ENCODE measurements at places on chromosomes 7 and 10.

- no peak overlapping the region for H3K27ac ChIP-seq
- H3K4me3 ChIP-seq: no peak overlapping the region
- DNase-seq: no peak
- H3K4me1 ChIP-seq: no peaks in the 10 kb centered on the region
Observed at GRCh38 chr10:120313715-120314114, 143.3 kb upstream of the PLPP4 start.

DNA sequence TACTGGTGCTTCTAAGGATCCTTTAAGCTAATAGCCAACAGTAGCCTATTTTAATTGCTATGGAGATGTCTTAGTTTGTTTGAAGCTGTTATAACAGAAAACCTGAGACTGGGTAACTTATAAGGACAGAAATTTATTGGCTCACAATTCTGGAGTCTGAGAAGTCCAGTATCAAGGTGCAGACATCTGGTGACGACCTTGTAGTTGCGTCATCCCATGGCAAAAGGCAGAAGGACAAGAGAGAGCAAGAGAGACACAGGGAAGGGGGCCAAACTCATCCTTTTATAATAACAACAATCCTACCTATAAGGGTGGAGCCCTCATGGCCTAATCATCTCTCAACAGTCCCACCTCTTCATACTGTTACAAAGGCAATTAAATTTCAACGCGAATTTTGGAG, 39.1 kb downstream of the NRCAM start:
- H3K36me3 ChIP-seq: no peaks in the 10 kb centered on the region
- H3K4me1 ChIP-seq: peaks cover 31% of the 10 kb centered on the region
- no peak overlapping the region for H3K4me3 ChIP-seq
- DNase-seq: no peak

GRCh38 chr10:43061760-43062159, 15.1 kb upstream of the RET start:
- no peaks in the 10 kb centered on the region for H3K36me3 ChIP-seq
- H3K27ac ChIP-seq: no peak overlapping the region
- peaks cover 5% of the 10 kb centered on the region for H3K4me1 ChIP-seq
- no peak for DNase-seq
- H3K4me3 ChIP-seq: no peak overlapping the region
- peaks cover 14% of the 10 kb centered on the region for H3K27me3 ChIP-seq

DNA sequence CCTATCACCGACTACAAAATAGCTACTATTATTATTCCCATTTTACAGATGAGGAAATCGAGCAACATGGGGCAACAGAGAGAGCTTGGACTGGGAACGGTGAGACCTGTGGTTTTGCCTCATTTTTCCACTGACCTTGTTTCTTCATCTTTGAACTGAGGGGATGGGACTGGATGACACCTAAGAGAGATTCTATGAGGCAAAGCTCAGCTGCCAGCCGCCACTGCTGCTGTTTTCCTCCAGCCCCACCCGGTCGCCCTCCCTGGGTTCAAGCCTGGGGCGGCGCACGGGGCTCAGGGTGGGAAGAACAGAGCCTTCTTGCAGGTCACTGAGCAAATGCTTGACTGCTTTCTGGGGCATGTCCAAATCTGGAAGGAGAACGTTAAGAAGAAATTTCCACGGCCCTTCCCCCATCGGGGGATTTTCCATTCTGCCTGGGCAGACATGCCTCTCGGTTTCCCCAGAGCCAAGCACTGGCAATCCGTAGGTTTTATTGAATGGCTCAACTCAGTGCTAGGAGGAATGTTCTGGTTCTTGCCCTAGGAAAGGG, 12.3 kb downstream of the DDIT4 start:
- H3K27me3 ChIP-seq: peaks cover 3% of the 10 kb centered on the region
- no peak for DNase-seq
- no peak overlapping the region for H3K4me3 ChIP-seq
- no peaks in the 10 kb centered on the region for H3K36me3 ChIP-seq
- no peak overlapping the region for H3K27ac ChIP-seq

DNA sequence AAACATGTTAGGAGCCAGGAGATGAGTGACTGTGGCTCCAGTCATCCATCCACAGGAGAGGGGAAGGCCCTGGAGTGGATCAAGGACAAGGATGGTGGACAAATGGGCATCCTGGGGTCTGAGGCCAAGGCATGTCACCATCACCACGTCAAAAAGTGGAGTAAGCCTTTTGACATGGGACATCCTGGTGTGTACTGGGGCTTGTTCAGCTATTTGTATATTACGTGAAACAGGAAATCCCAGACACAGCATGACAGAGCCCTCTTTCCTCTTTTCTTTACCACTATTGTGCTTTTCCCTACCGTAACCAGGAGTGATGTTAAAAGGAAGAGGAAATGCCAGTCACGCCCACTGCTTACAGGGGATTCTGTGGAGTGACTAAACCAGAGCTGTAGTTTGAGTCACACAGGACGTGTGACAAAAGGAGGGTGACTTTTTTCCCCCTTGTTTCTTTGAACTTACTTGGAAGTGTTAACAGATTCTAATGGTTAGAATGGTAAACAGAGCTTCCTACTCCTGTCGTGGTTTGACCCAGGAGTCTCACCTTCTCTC, 15.4 kb downstream of the ACSL5 start:
- peak; percentile 42 for DNase-seq
- H3K27me3 ChIP-seq: peaks cover 3% of the 10 kb centered on the region
- no peaks in the 10 kb centered on the region for H3K36me3 ChIP-seq
- H3K27ac ChIP-seq: peak overlapping the region; percentile 94

DNA sequence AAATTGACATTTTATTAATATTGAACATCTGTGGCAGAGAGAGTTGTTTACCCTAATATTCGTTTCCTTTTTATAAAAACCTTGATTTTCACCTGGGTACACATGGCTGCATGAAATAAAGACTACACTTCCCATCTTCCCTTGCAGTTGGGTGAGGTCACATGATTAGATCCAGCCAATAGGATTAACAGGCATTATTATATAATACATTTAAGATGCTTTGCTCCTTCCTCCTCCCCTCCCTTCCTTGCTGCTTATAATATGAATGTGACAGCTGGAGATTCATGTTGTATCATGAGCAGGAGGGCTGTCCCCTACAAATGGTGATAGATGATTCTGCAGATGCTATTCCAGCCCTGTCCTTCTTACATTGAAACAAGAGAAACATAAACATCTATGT, 146.6 kb downstream of the SH2D4B start:
- peaks cover 1% of the 10 kb centered on the region for H3K27me3 ChIP-seq
- no peak overlapping the region for H3K27ac ChIP-seq
- no peaks in the 10 kb centered on the region for H3K36me3 ChIP-seq

DNA sequence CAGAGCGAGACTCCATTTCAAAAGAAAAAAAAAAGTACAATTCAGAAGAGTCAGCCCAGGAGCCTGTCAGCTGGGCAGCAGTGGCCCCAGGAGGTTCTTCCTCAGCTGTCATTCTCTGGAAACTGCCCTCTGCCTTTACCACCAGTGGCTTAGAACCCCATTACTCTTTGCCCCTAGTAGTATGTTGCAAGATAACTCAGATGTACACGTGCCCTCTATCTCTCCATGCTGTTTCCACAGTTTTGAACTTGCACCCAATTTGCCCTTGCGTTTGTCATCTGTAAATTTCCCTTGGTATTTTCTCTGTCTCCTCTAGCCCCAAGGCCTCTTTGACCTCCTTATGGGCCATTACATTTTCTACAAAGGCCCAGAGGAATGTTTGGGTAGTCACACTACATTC, 56.7 kb upstream of the PRKAR2B start:
- H3K27me3 ChIP-seq: no peaks in the 10 kb centered on the region
- H3K36me3 ChIP-seq: no peaks in the 10 kb centered on the region
- H3K4me1 ChIP-seq: peaks cover 6% of the 10 kb centered on the region
- no peak for DNase-seq
- H3K4me3 ChIP-seq: no peak overlapping the region

GRCh38 chr7:95095966-95096540, 188.7 kb downstream of the PPP1R9A start:
- no peak overlapping the region for H3K27ac ChIP-seq
- peaks cover 21% of the 10 kb centered on the region for H3K4me1 ChIP-seq
- peaks cover 3% of the 10 kb centered on the region for H3K27me3 ChIP-seq
- no peak for DNase-seq
- no peak overlapping the region for H3K4me3 ChIP-seq
- no peaks in the 10 kb centered on the region for H3K36me3 ChIP-seq

DNA sequence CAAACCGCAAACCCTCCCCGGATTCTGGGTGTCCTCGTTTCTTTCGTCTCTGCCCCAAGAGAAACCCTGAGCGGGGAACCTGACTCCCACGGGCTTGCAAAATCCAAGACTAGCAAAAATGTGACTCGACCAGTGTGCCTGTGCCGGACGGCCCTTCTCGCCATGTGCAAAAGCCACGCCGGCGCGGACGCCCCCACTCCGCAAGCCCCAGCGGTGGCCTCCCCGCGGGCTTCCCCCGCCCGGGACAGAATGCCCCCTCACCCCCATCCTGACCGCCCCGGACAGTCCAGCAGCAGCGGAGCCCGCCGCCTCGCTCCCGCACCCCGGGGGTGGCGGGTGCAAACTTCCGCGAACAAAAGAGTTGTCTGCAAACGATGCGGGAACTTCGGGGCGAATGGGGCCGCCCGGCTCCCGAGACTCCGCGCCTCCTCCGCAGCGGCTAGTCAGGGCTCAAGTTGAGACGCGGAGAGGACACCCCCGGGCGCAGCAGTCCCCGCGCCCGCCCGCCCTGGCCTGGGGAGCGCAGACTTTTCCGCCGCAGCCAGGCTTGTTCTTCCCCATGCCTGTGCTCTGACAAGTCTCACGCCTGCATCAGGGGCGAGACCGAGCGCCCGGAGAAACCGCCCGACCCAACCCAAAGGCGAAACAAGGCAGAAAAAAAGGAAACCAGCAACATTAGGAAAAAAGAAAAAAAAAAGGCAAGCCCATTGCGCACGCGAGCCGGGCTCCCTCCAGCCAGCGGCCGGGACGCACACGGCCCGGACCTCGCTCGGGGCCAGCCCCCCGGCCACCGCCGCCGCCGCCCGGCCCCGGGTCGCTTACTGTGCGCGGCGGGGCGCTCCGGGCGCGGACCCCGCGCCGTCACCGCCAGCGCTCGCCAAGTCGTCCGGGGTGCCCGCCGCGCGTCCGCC, 732 bp downstream of the FAM53B start:
- H3K27me3 ChIP-seq: peaks cover 3% of the 10 kb centered on the region
- peak overlapping the region; percentile 87 for H3K27ac ChIP-seq
- peaks cover 9% of the 10 kb centered on the region for H3K36me3 ChIP-seq
- H3K4me1 ChIP-seq: peaks cover 49% of the 10 kb centered on the region
- DNase-seq: peak; percentile 47

DNA sequence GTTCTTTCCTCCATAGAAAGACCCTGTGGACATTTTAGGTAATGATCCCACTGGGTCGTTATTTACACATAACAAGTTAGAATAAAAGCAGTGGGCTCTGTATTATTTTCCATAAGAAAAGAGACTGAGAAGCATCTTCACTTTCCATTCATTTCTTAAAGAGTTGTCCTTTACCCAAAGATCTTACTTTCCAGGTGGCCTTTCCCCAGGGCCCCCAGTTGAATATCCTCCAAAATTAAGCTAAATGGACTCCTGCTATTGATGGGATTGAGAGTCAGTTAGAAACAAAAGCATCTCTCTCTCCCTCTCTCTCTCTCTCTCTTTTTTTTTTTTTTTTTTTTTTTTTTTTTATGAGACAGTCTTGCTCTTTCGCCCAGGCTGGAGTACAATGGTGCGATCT, 224.8 kb downstream of the KIAA1217 start:
- H3K4me1 ChIP-seq: peaks cover 9% of the 10 kb centered on the region
- H3K27me3 ChIP-seq: no peaks in the 10 kb centered on the region
- H3K36me3 ChIP-seq: peaks cover 26% of the 10 kb centered on the region
- H3K4me3 ChIP-seq: no peak overlapping the region
- no peak overlapping the region for H3K27ac ChIP-seq

GRCh38 chr10:89393898-89394297, 1.5 kb downstream of the IFIT1 start:
- no peak overlapping the region for H3K27ac ChIP-seq
- DNase-seq: no peak
- H3K4me1 ChIP-seq: peaks cover 3% of the 10 kb centered on the region
- no peaks in the 10 kb centered on the region for H3K27me3 ChIP-seq
- H3K4me3 ChIP-seq: no peak overlapping the region

Measured in endothelial cell (in vitro differentiated cells).